ENCODE measurements at places on chromosomes 2 and 18.

DNA sequence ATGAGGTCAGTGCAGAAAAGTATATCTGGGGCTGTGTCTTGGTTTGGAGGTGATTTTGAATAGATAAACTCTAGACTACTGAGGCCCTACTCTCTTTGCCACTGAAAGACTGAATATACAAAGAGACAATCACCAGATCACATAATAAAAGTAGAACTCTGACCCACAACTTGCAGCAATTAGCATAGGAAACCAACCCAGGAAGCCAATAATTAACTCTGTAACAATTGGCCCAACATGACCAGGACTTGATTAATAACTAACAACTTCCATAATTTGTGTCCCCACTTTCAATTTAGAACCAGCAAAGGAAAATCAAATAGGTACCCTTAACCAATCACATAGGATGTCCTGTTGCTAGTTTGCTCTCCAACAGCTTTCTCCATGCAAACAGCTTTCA, 1104.9 kb upstream of the CELF4 start:
- DNase-seq = no peak

- DNase-seq = no peak
Measured at GRCh38 chr18:24817587-24818371, 357.3 kb downstream of the HRH4 start.

DNA sequence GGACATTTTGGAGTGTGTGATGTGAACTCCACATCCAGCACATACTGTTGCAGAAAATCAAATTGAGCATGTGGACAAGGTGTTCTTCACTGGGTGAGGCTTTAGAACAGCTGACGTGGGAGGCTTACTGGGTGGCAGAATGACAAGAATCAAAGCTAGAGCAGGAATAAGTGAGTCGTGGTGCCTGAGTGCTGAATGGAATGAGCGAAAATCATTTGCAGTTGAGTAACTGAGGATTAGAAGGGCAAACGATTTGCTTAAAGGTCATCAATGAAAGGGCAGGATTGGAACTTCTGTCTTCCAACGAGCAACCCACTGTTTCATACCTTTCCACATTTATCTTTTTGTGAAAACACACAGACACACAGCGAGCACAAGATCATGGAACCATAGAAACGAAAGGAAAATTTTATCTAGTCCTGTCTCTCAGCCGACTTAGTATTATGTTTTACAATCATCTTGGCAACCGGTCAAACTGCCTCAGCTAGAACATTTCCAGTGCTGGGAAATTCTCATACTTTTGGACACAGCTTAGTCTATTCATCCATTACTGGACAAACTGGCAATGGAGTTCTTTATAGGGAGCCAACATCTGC, 7.2 kb upstream of the DAW1 start:
- no peak for DNase-seq

GRCh38 chr2:199070322-199070949, 387.3 kb downstream of the SATB2 start:
- no peak for DNase-seq

- DNase-seq = no peak
Measured at GRCh38 chr2:52308156-52308555, 1276.2 kb upstream of the NRXN1 start.
